ENCODE measurements at places on chromosomes 2 and 18. TPM values are rescaled to one million over a fixed set of nuclear protein-coding genes. Genes with fewer than 3 reads are reported as not detected.
A peak's percentile ranks its signal among the peaks of the same experiment; 100 is the strongest.

TMEM37 gene
- not detected for total RNA-seq

FNDC4 gene
- total RNA-seq = not detected

POTEI gene
- total RNA-seq = not detected

BOLL gene
- total RNA-seq = not detected

UGT1A6 gene
- not detected for total RNA-seq

UNC80 gene
- not detected for total RNA-seq

TEX44 gene
- not detected for total RNA-seq

TDRD15 gene
- not detected for total RNA-seq

SRSF7 gene
- total RNA-seq = 348 TPM

SLC35G4 gene
- total RNA-seq = not detected

STK17B gene
- 453 TPM for total RNA-seq

DNA sequence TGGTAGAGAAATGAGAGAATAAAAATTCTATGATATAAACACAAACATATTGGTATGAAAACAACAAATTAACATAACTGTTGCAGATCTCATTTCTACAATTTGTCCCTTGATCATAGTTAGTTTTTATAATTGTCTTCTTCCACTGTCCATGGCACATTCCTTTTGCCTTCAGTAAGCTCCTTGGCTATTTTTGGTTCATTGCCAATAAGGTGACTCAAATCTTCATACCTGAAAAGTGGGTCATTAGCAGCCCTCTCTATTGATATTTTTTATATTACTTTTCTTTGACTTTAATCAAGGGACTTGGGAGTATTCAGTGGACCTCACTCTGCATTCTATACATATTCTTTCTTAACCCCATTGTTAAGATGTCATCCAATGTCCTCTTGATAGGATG is 552.9 kb downstream of the TDRD15 start:
- H3K27me3 ChIP-seq = no peaks in the 10 kb centered on the region
- no peaks in the 10 kb centered on the region for H3K4me1 ChIP-seq
- H3K27ac ChIP-seq = no peak overlapping the region
- no peaks in the 10 kb centered on the region for H3K36me3 ChIP-seq
- no peak overlapping the region for H3K4me3 ChIP-seq
- DNase-seq = no peak

DNA sequence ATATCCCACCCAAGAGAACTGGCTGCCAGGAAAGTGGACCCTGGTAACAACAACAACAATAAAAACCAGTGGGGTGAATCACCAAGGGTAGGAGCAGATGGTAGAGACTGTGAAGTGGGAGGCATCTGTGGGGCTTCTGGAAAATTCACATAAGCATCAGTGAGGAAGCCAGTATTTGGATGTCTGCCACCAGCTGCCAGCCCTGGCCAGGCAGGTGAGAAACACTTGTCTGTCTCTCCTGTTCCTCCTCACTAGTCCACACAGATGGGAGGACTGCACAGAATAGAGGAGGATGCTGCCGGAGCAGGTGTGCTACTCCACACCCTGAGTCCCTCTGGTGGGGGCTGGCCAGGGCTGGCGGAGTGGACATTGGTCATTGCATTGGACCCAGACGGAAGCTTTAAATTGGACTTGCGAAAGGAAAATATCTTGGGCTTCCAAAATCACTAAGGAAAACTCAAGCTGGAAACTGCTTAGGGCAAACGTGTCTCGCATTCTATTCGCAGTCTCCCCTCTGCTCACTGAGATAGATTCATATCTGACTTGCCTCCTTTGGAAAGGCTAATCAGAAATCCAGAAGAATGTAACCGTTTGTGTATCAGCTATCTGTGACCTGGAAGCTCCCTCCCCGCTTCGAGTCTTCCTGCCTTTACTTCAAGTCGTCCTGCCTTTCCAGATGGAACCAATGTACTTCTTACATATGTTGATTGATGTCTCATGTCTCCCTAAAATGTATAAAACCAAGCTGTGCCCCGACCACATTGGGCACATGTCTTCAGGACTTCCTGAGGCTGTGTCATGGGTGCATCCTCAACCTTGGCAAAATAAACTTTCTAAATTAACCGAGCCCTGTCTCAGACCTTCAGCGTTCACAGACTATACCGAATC is 69.1 kb downstream of the NAB1 start:
- H3K27ac ChIP-seq = no peak overlapping the region
- no peaks in the 10 kb centered on the region for H3K27me3 ChIP-seq
- no peaks in the 10 kb centered on the region for H3K36me3 ChIP-seq
- H3K4me1 ChIP-seq = peaks cover 19% of the 10 kb centered on the region
- H3K4me3 ChIP-seq = no peak overlapping the region

DNA sequence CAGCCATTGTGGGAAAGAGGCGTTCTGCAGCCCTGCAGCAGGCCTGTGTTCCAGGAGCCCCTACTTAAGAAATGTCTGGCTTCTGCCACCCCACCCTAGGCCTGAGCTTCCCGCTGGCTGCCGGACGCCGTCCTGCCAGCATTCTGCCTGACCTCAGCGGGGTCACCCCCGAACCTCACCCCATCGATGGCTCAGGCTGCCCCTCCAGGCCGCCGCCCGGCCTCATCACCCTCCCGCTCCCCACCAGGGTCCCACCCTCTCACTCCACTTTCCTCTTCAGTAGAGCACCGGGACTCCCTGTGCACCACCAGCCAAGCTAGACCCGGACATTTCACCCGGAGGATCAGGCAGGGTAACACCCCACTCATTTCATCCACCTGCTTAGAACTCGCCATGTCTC is 73.6 kb upstream of the SALL3 start:
- no peaks in the 10 kb centered on the region for H3K4me1 ChIP-seq
- H3K4me3 ChIP-seq = no peak overlapping the region
- no peak overlapping the region for H3K27ac ChIP-seq
- H3K27me3 ChIP-seq = no peaks in the 10 kb centered on the region
- no peak for DNase-seq
- no peaks in the 10 kb centered on the region for H3K36me3 ChIP-seq

- no peak overlapping the region for H3K27ac ChIP-seq
- no peak overlapping the region for H3K4me3 ChIP-seq
- peaks cover 45% of the 10 kb centered on the region for H3K27me3 ChIP-seq
- H3K36me3 ChIP-seq = no peaks in the 10 kb centered on the region
- H3K4me1 ChIP-seq = peaks cover 10% of the 10 kb centered on the region
- DNase-seq = no peak
Observed at GRCh38 chr18:23668731-23669130, 6.0 kb upstream of the ANKRD29 start.

- no peaks in the 10 kb centered on the region for H3K36me3 ChIP-seq
- H3K4me3 ChIP-seq = no peak overlapping the region
- H3K27ac ChIP-seq = no peak overlapping the region
- no peaks in the 10 kb centered on the region for H3K4me1 ChIP-seq
- no peak for DNase-seq
- H3K27me3 ChIP-seq = peaks cover 10% of the 10 kb centered on the region
Observed at GRCh38 chr2:121006743-121007489, 271.2 kb downstream of the GLI2 start.

DNA sequence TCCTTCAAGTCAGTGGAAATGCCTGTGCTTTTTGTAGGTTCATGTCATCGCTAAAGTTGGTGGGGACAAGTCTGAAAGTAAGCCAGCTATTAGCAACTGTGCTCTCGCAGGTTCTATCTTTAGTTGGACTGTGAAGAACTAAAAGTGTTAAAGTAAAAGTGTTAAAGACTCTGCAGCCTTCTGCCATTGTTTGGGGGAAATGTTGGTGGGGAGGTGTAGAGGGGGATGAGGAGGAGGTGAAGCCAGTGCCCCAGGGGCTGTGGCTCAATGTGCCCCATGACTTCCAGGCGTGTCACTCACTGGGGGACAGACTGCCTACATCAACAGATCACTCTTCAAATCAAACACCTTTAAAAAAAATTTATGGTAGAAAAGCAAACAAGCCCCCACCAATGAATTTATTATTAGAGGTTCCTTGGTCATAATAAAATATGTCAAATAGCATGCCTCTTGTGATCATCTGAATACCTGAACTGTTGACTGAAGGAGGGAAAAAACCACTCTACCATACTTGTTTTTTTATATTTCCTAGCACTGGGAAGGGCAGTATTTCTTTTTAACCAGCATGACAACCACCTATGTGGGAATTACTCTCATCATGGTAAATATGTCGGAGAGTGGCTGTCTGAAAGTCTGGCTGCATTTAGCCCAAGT is 19.3 kb downstream of the TGFA start:
- H3K27me3 ChIP-seq = peaks cover 14% of the 10 kb centered on the region
- H3K36me3 ChIP-seq = peaks cover 3% of the 10 kb centered on the region
- no peak for DNase-seq

GRCh38 chr18:63741769-63742168 is 33.4 kb upstream of the SERPINB7 start:
- H3K36me3 ChIP-seq = no peaks in the 10 kb centered on the region
- no peaks in the 10 kb centered on the region for H3K4me1 ChIP-seq
- H3K4me3 ChIP-seq = no peak overlapping the region
- H3K27me3 ChIP-seq = no peaks in the 10 kb centered on the region

DNA sequence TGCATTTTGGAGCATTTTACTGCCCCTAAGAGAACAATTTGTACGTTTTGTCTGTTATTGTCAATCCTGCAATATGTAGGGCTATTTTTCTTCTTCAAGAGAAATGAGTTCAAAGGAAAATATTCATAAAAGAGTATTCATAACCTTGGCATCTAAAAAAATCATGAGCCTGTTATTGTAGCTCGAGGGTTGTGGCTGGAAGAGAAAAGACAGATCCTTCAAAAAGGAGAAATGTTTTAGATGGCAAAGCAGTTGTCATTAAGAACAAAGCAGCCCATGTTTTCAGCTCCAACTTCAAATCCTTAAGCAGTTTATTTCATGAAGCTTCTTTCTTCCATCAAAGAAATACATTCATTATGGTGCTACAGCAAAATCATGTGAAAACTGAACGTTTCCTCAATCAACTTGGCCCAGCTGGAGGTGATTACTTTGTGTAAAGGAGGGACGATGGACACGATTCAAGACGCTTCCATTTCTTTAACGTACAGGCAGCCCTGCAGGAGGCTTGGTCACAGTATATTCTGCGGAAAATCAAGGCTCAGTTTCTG is 31.4 kb downstream of the QPCT start:
- no peak overlapping the region for H3K27ac ChIP-seq
- H3K36me3 ChIP-seq = peaks cover 4% of the 10 kb centered on the region
- H3K4me3 ChIP-seq = peak overlapping the region; percentile 50
- DNase-seq = no peak

DNA sequence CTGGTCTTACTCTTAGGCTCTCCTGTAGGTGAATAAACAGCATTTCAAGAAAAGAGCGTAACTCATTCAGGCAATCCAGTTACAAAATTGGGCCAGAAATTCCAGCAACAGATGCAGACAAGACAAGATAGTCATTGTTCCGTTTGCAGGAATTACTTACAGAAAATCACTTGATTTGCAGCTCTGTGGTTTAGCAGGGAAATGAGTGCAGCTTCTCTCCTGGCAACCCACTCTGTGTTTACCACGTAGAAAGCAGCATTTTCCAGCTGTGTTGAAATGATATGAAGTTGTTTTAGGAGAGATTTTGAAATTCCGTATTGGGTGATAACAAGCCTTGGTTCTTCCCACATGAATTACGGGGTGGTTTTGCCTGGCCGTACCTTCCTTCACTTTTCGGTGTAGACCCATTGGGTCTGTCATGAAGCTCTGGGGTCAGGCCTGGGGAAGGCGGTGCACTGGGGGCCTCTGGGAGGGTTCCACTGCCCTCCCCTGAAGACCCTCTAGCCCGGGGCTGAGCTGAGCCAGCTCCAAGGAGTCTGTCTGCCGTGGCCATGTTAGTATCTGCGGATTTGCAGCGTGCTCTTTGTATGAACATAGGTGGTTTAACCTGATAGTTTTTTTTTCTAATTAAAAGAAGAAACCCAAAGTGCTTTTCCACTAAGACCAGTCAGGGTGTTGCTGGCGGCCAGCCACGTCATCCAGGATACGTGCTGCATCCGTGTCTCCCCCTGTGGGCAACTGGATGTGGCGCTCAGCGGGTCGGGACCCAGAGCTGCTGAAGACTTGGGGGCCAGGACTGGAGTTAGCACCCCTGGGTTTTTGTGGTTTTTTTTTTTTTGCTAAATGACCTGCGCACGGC is 58.9 kb upstream of the KCNG2 start:
- H3K36me3 ChIP-seq = peaks cover 84% of the 10 kb centered on the region
- no peaks in the 10 kb centered on the region for H3K4me1 ChIP-seq
- H3K27ac ChIP-seq = no peak overlapping the region
- DNase-seq = no peak

- DNase-seq = no peak
- H3K4me1 ChIP-seq = no peaks in the 10 kb centered on the region
- H3K27ac ChIP-seq = no peak overlapping the region
- H3K36me3 ChIP-seq = no peaks in the 10 kb centered on the region
- H3K27me3 ChIP-seq = no peaks in the 10 kb centered on the region
Observed at GRCh38 chr2:220240641-220241040, 613.2 kb downstream of the SLC4A3 start.

DNA sequence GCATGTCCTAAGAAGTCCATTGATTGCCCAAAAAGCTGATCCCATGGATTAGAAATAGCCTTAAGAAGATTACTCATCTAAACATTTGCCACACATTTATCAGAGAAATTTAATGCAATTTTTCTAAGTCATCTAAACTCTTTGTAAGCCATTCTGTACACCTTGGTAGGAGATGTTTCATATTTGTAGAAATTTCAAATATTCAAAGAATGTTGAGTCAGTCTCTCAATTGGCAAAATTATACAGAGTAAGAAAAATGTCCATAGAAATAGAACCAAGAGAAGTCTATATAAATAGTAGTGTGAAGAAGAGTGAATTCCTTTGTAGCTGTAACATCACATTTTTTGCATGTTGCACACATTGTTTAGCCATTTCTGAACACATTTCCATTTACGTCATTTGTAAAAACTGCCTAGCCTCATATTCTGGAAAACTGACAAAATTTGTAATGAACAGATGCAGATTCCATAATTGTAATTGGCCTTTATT is 128.6 kb downstream of the MSTN start:
- no peaks in the 10 kb centered on the region for H3K4me1 ChIP-seq
- DNase-seq = no peak
- H3K27me3 ChIP-seq = no peaks in the 10 kb centered on the region
- no peak overlapping the region for H3K4me3 ChIP-seq
- no peaks in the 10 kb centered on the region for H3K36me3 ChIP-seq
- H3K27ac ChIP-seq = no peak overlapping the region

DNA sequence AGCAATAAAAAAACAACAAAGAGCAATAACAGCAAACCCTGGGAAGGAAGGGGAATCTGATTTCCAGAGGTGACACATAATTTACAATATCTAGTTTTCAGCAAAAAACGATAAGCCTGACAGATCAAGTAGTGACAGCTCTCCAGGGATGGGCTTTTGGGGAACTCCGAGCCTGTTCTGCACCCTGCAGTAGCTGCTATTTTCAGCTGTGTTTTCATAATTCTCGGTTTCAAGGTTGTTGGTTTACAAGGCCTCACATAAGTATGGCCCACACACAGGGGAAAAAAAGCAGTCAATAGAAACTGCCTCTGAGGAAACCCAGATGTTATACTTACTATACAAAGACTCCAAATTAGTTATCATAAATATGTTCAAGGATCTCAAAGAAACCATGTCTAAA is 67.7 kb upstream of the CTLA4 start:
- DNase-seq = no peak
- H3K4me3 ChIP-seq = no peak overlapping the region
- H3K36me3 ChIP-seq = peaks cover 20% of the 10 kb centered on the region
- no peaks in the 10 kb centered on the region for H3K27me3 ChIP-seq
- H3K4me1 ChIP-seq = peaks cover 37% of the 10 kb centered on the region
